Uterus (tissue), 4 donors: ENCODE measurements at places on chromosomes 6 and 20.

DNA sequence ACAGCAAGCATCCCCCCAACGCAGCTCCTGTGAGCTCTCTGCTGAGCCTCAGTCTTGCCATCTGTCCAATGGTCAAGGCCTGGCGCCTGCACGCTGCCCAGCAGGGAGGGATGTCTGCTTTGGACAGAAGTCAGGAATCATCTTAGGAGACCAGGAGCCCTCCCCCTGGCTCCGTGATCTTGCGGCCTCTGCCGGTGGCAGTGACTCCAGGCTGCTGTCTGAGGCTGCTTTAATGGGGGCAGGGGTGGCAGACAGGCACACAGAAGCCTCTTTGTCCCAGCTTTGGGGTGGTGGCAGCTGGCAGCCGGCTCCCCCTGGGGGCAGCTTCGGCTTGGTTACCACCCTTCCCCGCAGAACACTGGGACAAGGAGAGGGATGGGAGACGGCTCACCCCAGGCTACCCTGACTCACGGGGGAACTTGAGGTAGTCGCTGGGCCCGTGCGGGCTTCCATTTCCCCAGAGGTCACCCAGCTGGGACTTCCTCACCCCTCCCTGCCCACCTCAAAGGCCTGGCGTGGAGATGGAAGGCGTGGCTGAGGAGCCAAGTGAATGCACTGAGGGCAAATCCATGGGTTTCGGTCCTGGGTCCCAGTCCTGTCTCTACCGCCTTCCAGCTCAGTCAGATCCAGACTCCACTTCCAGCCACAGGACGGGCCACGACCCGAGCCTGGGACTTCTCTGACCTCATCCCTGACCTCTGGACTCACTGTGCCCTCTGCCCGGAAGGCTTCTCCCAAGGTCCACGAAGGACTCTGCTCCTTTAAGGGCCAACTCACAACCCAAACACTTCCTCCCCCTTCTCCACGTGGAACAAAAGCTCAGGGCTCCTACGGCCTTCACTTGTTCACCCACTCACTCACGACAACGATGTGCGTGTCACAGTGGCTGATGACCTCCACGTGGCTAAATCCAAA is 14.8 kb downstream of the PEDS1 start:
- no peaks in the 10 kb centered on the region for H3K36me3 ChIP-seq
- no peaks in the 10 kb centered on the region for H3K27me3 ChIP-seq
- DNase-seq = no peak

DNA sequence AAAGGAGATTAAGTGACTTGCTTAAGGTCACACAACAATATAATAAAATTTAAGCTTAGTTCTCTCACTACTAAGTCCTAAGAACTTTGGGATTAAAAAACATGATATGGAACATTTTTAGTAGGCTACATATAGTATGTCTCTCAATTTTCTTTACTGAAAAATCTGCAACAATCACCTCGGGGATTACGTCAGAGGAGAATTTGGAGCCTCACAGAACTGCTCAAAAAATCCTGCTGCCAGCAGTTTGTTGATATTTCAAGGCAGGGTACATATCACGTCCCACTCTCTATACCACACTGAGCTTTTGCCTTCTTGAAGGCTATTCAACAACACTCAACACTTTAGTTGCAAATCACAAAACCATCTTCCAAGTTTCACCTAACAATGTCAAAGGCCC is 561.6 kb upstream of the BTBD3 start:
- H3K27ac ChIP-seq = no peak overlapping the region
- H3K4me1 ChIP-seq = no peaks in the 10 kb centered on the region
- H3K4me3 ChIP-seq = no peak overlapping the region
- H3K27me3 ChIP-seq = no peaks in the 10 kb centered on the region
- no peaks in the 10 kb centered on the region for H3K36me3 ChIP-seq

- no peak for DNase-seq
- H3K27me3 ChIP-seq = no peaks in the 10 kb centered on the region
- no peaks in the 10 kb centered on the region for H3K36me3 ChIP-seq
- H3K27ac ChIP-seq = peak overlapping the region; percentile 82
Measured at GRCh38 chr20:4065391-4065844, 50.1 kb upstream of the RNF24 start.

DNA sequence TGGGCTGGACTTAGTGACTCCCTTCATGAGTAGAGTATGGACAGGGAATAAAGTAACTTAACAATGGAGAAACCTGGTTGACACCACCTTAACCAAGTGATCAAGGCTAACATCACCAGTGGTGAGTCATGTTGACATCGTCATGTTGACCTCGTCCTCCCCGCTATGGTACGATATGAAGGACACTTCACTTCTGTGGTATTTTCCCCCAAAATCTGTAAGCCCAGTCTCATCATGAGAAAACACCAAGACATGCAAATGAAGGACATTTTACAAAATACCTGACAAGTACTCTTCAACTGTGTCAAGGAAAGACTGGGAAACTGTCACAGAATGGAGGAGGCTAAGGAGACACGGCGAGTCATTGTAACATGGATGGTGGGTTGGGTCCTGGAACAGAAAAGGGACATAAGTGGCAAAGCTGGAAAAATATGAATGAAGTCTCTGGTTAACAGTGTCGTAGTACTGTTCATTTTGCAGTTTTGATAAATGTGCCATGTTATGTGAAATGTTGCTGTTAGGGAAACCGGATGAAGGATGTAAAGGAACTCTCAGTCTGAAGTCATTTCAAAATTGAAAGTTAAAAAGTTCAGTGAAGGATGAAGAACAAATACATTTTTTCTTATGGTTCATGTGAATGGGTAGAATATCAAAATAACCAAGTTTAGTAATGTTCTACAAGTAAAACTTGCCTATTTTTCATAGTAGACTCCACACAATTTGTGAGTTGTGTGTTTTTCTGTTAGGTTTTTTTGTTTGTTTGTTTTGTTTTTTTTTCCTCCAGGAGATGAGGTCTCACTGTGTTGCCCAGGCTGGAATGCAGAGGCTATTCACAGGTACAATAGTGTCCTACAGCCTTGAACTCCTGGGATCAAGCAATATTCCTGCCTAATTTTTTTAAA is 247.5 kb downstream of the TMEM242 start:
- no peaks in the 10 kb centered on the region for H3K4me1 ChIP-seq
- H3K27ac ChIP-seq = no peak overlapping the region
- H3K4me3 ChIP-seq = no peak overlapping the region
- no peaks in the 10 kb centered on the region for H3K36me3 ChIP-seq

DNA sequence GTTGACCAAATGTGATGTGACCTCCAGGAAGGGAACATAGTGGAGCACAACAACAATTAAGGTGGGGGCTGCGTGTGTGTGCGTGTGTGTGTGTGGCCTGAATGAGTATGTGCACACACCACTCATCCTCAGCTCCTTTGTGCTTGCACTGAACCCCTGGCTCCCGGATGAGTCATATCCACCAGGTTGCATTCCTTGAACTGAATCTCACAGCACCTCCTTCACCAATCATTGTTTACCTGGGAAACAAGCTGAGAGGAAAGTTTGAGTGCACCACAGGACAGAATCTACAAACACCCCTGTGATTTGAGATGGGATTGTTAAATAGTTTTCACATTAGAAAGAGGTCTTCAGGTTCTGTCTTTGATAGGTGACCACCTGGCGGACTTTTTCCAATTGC is 33.7 kb upstream of the GPR6 start:
- no peak overlapping the region for H3K4me3 ChIP-seq
- H3K36me3 ChIP-seq = no peaks in the 10 kb centered on the region
- H3K27me3 ChIP-seq = no peaks in the 10 kb centered on the region
- H3K27ac ChIP-seq = no peak overlapping the region
- no peak for DNase-seq

GRCh38 chr6:16157909-16158308 is 29.0 kb downstream of the MYLIP start:
- peak; percentile 53 for DNase-seq
- H3K36me3 ChIP-seq = no peaks in the 10 kb centered on the region
- no peak overlapping the region for H3K4me3 ChIP-seq
- H3K27ac ChIP-seq = no peak overlapping the region

DNA sequence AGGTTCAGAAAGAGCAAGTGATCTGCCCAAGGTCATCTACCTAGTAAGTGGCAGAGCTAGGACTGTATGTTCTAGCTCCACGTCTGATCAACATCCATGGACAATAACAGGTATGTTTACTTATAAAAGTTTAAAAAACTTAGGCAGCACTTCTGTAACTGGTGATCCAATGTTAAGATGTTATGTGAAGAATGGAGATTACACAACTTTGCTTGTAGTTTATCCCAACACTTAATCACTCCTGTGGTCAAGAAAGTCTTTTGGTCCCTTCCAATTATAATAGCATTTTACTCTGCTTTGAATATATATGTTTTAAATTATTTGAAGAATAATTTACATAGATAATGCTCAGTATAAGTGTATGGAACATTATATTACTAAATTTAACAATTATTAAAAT is 4.8 kb downstream of the FBXO30 start:
- DNase-seq = no peak
- H3K4me1 ChIP-seq = no peaks in the 10 kb centered on the region
- H3K27me3 ChIP-seq = no peaks in the 10 kb centered on the region
- no peaks in the 10 kb centered on the region for H3K36me3 ChIP-seq

DNA sequence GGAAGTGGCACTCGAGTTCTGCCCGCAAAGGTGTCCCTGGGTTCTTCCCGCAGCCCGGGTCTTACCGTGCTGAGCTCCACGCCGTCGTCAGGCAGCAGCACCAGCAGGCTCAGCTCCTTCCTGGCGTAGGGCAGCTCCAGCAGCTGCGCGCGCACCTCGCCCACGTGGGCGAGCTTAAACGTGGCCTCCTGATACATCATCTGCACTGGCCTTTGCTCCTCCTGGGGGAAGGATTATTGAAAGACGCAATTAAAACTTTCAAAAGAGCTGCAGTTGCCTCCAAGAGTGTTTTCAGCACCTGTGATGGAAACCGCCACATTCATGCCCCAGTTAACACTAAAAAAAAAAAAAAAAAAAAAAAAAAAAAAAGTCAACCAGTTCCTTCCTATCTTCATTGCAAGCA is 11.3 kb downstream of the SERPINB9 start:
- no peak overlapping the region for H3K4me3 ChIP-seq
- no peaks in the 10 kb centered on the region for H3K27me3 ChIP-seq
- peak; percentile 57 for DNase-seq
- H3K36me3 ChIP-seq = no peaks in the 10 kb centered on the region
- H3K27ac ChIP-seq = no peak overlapping the region

DNA sequence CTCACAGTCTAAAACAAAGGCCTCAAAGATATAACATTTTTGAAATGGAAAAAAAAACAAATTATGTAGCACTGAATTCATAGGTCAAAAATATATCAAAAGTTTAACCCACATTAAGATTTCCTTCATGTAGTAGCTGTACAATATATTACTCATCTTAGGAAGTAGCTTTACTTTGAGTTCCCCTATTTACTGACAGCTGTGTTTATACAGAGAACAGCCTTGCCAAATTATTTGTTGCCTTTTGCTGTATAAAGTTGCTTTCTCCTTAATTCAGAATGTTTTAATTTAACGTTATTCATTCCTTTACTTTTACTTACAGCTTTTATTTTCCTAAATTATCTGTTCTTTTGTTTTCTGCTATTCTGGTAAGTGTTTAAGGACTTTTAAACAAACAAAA is 181.0 kb downstream of the COL12A1 start:
- no peaks in the 10 kb centered on the region for H3K27me3 ChIP-seq
- no peak for DNase-seq
- no peaks in the 10 kb centered on the region for H3K36me3 ChIP-seq
- no peak overlapping the region for H3K4me3 ChIP-seq
- no peak overlapping the region for H3K27ac ChIP-seq

DNA sequence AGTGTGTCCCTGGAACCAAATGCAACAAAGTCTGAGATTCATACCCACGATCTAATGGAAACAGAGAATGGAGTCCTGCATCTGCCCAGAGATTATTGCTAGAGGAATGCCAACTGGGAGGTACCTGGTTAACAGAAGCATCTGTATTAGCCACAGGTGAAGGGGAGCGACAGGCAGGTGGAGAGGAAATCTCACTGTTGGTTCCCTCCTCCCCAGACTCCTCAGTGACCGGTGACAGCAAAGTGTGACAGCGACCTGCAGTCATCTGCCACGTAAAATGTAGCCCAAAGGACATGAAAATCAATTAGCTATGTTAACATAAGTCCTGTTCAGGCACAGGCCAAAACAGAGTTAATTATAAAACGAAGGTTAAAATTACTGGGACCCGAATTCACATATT is 336.6 kb downstream of the SYNE1 start:
- peak overlapping the region; percentile 87 for H3K27ac ChIP-seq
- H3K4me3 ChIP-seq = no peak overlapping the region
- no peaks in the 10 kb centered on the region for H3K4me1 ChIP-seq
- DNase-seq = no peak

DNA sequence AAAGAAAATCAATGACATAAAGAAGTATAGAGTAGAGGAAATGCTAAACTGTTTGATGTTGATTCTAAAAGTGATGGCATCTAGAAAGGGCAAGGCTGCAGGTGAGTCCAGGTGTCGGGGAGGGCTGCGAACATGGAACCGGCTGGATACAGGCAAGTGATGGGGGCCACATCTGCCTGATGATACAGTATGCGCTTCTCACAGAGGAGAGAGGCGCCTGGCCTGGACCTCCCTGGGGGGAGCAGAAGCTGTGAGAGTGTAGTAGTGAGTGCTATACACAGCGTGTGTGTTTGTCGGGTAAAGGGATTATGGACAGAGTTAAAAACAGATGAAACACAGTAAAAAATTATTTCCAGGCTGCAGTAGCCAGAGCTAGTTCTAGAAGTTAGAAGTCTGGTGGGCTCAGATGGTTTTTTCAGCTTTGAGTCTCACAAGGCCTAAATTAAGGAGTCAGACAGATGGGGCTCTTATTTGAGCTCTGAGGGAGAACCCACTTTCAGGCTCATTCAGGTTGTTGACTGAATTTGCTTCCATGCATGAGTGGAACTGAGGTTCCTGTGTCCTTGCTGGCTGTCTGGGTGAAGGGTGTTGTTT is 195.8 kb upstream of the ARG1 start:
- DNase-seq = no peak
- no peak overlapping the region for H3K27ac ChIP-seq
- no peaks in the 10 kb centered on the region for H3K4me1 ChIP-seq
- H3K4me3 ChIP-seq = no peak overlapping the region
- no peaks in the 10 kb centered on the region for H3K36me3 ChIP-seq
- H3K27me3 ChIP-seq = no peaks in the 10 kb centered on the region

GRCh38 chr6:157881342-157881741 is 58.3 kb downstream of the SNX9 start:
- no peaks in the 10 kb centered on the region for H3K27me3 ChIP-seq
- no peak for DNase-seq
- no peaks in the 10 kb centered on the region for H3K4me1 ChIP-seq
- H3K4me3 ChIP-seq = no peak overlapping the region

- H3K27ac ChIP-seq = no peak overlapping the region
- no peaks in the 10 kb centered on the region for H3K4me1 ChIP-seq
- no peaks in the 10 kb centered on the region for H3K27me3 ChIP-seq
- H3K36me3 ChIP-seq = no peaks in the 10 kb centered on the region
- no peak for DNase-seq
Measured at GRCh38 chr6:45441851-45442453, 64.2 kb upstream of the SUPT3H start.

DNA sequence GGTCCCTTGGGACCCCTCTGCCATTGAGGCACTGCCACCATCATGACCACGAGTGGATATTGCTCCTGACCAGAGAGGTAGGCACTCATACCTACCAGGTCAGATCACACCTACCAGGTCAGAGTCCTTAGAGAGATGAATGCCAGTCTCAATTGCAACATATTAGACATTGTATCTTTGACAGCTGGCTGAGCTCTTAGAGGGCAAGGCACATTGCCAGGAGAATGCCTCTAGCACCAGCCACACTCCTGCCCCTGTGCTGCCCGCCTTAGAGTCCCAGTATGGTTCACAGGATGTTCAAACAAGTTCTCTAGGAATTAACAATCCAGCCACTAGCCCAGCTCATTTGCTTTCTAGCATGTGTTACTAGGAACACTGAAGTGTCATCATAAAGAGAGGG is 65.9 kb downstream of the TMEM244 start:
- no peak for DNase-seq
- no peaks in the 10 kb centered on the region for H3K27me3 ChIP-seq
- no peaks in the 10 kb centered on the region for H3K36me3 ChIP-seq
- H3K27ac ChIP-seq = no peak overlapping the region
- H3K4me1 ChIP-seq = no peaks in the 10 kb centered on the region
